Stimulated activated CD8-positive, alpha-beta memory T cell treated with anti-CD3 and anti-CD28 coated beads, Interleukin-7, amount 100 ng/mL, for 4 hours (primary cell): ENCODE measurements at places on chromosomes 3 and 15.

DNA sequence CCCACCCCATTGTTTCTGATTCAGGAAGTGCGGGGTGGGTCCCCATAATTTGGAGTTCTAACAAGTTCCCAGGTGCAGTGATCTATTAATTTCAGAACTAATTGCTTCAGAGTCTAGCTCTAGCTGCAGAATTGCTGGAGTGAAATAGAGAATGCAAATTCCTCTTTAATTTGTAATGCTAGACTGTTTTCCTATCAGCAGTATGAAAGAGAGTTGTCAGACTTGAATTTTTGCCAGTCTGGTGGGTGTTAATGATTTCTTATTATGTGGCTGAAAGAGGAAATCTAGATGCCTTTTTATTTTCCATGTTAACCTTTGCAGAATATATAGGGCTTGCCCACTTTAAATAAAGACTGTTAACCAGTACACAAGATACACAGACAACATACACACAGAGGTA is 23.7 kb downstream of the APH1B start:
- DNase-seq: no peak

- DNase-seq: no peak
Measured at GRCh38 chr3:48130321-48130904, 57.8 kb downstream of the CDC25A start.

GRCh38 chr3:122085673-122086072 is 30.5 kb downstream of the CD86 start:
- no peak for DNase-seq

DNA sequence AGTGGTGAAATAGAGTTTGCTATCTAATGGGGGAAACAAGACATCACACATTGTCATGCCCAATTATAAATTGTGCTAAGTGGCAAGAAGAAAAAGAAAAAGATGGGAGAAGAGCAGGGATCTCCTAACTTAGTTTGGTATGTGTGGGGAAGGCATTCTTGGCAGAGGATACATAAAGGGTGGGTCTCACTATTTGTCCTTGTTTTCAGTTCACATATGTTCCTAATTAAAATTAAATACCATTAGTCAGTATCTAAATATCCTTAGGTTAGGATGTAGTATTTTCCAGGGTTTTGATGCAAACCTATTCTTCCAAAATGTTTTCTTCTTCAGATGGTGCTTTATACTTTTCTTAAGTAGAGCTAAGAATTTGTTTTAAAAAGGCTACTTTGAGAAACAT is 173.7 kb downstream of the B3GALNT1 start:
- no peak for DNase-seq

DNA sequence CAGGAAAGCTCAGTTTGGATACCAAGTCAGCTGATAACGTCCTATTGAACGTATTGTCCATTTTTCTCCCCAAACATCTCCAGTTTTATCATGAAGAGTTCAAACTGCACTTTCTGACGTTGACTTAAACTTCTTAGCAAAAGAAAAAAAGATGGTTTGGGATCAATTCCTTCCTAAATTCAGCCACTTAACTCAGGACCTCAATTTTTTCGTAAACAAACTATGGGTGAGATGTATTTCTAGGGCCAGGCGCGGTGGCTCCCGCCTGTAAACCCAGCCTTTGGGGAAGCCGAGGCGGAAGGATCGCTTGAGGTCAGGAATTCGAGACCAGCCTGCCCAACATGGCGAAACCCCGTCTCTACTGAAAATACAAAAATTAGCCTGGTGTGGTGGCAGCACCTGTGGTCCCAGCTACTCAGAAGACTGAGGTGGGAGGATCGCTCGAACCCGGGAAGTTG is 464 bp upstream of the MRPS25 start:
- DNase-seq: no peak

DNA sequence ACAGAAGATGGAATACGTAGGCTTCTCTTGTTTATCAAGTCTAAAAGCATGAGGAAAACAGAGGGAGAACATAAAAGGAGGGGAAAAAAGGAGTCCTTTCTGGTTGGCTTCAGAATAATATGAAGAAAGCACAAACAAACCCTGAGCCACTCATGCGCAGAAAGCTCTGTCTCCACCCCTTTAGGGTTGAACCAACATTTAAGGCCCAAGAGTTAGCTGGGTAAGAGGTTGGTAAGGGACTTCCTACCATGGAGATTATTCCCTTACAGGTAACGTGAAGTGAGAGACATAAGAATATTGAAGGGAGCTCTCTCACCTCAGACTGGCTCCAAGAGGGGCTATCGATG is 145.3 kb downstream of the RORA start:
- DNase-seq: no peak

GRCh38 chr3:86792316-86792715 is 198.6 kb downstream of the VGLL3 start:
- DNase-seq: no peak

GRCh38 chr3:127585163-127585812 is 5.2 kb downstream of the TPRA1 start:
- no peak for DNase-seq

DNA sequence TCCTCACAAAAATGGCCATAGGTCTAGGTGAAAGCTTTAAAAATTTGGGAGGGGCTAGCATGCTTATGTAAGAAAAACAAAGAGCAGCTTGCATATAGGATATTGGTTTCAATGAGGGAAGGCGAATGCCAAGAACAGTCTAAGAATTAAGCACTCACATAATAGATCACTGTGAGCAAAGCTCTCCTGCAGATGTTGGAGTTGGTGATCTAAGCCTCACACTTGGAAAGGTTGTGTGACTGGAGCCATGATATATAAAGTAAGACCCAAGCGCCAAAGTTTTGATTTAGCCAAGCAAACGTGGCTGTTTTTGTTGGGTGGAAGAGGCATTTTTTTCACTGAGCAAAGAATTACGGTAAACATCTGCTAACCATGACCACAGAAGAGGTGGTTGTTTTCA is 237.5 kb downstream of the FOXP1 start:
- no peak for DNase-seq

GRCh38 chr15:65631503-65631902 is 9.8 kb downstream of the SLC24A1 start:
- no peak for DNase-seq

GRCh38 chr3:43503067-43503728 is 118.6 kb downstream of the ANO10 start:
- no peak for DNase-seq

- no peak for DNase-seq
Measured at GRCh38 chr3:143375698-143376097, 256.1 kb downstream of the CHST2 start.

DNA sequence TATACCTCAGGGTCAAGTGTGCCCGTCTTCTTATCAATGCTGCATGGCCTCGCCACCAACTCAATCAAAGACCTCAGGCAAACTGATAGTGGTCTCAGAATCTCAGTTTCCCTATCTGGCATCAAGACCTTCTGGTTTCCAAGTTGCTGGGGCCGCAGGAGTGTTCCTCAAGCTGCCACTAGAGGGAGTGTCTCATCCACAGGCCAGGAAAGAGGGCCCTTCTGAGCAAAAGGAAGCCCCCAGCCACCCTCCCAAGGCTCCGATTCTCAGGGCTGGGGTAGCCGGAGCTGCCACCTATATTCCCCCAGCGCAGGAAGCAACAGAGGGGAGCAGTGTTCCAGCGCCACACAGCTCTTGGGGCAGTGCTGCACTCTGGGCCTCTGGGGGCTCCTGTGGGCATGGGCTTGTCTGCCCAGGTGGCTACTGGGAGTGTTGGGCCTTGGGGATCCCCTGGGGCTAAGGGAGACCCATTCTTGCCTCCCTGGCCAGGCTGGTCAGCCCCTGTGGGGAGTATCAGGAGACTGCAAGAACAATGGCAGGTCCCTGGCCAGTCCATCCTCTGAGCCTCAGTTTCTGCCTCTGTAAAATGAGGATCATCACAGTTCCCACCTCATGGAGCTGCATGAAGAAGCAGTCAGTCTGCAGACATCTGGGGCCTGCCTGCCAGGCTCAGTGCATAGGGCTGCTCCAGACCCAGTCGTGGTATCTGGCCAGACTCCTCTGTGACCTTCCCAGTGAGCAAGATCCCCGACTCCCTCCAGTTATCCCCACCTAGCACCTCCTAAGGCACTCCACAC is 23.4 kb upstream of the SEC13 start:
- DNase-seq: peak; percentile 26

GRCh38 chr3:106108925-106109324 is 240.1 kb upstream of the CBLB start:
- DNase-seq: no peak

GRCh38 chr15:71538181-71538580 is 272.2 kb upstream of the NR2E3 start:
- DNase-seq: no peak

DNA sequence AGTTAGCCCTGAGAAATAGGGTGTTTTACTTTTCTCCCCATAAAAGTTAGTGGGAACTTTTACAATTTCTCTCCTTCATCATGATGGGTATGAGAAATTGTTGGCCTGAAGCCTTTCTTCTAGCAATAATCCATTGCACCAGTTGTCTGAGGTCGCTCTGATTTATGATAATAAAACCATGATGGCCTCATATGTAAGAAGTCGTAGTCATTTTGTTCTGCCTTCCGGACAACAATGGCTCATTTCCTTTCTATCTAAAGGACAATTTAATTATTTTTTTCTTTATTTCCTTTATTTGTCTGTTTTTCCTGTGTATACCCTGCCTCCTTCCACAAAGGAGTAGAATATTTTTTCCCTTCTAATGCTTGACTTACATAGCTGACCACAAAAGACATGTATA is 31.6 kb upstream of the GNB4 start:
- DNase-seq: no peak

DNA sequence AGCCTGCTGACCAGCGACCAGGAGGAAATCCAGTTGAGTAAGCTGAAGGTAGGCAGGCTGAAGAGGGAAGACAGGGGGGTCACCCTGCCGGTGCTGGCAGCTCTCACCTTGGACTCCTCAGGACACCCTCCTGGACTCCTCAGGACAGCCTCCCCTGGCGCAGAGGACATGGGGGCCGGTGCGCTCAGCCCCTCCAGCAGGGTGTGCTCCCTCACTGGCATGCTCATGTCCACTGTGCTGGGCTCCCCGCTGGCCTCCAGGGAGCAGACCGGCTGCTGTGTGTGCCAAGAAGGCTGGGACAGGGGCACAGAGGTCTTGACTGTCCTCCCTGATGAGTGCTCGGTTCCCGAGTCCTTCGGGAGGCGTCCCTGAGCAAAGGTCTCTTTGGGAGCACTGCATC is 183.6 kb downstream of the ATP10A start:
- DNase-seq: no peak

DNA sequence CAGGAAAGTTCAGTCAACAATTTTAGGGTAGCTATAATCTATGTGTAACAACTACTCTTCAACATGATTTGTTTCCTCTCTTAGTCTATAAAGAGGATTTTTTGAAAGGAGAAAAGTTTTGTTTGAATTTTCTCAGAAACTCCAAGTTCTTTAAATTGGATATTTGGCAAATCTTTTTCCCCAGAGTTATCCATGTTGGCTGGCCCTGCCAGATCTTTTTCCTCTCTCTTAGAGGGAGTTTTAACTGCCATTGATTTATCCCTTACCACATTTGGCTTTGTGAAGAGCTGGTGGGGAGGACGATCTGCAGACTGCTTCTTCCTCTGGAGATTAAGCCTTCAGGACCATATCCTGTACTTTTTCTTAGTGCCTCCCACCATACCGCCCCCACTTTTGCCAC is 64.9 kb upstream of the ROPN1 start:
- DNase-seq: no peak

- no peak for DNase-seq
Measured at GRCh38 chr3:15861163-15861562, 63.4 kb upstream of the ANKRD28 start.

- DNase-seq: no peak
Measured at GRCh38 chr3:197798863-197799262, 7.8 kb downstream of the LRCH3 start.

GRCh38 chr3:155426524-155427230 is 133.2 kb upstream of the STRIT1 start:
- DNase-seq: no peak

- DNase-seq: no peak
Measured at GRCh38 chr3:160296591-160296990, 71.4 kb downstream of the C3orf80 start.
